PC-3 (cell line): ENCODE measurements at places on chromosomes 3 and 15. TPM values are rescaled to one million over a fixed set of nuclear protein-coding genes. Genes with fewer than 3 reads are reported as not detected.

Gene MAGEL2
- total RNA-seq = not detected in 2 replicates

Gene RGMA
- total RNA-seq = 1.3 and 2.5 TPM in 2 replicates

Gene ITGA11
- total RNA-seq = 0.06 TPM in 1 of 2 replicates, not detected in the other

Gene CATSPER2
- 0.55 and 4.0 TPM in 2 replicates for total RNA-seq

Gene FBXW12
- total RNA-seq = not detected in 2 replicates

Gene P2RY12
- not detected in 2 replicates for total RNA-seq

Gene ITIH4
- total RNA-seq = 0.80 TPM in 1 of 2 replicates, not detected in the other

Gene PLA2G4F
- total RNA-seq = 5.5 and 5.8 TPM in 2 replicates
